ENCODE measurements at places on chromosomes 7 and 10.
A peak's percentile ranks its signal among the peaks of the same experiment; 100 is the strongest.

- DNase-seq = no peak
These were observed 99.6 kb downstream of the SVIL start for GRCh38 chr10:29535012-29535777.

DNA sequence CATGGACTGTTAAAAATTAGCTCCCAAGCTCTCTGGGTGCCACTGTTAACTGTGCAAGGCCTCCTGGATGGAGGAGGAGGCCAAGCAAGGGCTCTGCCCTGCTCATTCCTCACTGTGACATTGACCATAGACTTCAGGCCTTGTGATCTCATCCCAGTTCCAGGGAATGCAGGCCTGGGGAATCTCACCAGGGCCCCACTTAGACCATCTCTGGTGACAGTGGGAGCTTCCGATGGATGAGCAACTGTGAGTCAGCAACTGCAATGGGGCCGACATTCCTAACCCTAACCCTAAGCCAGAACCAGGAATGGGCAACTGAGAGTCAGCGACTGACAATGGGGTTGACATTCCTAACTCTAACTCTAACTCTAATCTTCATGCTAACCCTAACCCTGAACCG, 50.4 kb upstream of the MSMB start:
- DNase-seq = no peak

DNA sequence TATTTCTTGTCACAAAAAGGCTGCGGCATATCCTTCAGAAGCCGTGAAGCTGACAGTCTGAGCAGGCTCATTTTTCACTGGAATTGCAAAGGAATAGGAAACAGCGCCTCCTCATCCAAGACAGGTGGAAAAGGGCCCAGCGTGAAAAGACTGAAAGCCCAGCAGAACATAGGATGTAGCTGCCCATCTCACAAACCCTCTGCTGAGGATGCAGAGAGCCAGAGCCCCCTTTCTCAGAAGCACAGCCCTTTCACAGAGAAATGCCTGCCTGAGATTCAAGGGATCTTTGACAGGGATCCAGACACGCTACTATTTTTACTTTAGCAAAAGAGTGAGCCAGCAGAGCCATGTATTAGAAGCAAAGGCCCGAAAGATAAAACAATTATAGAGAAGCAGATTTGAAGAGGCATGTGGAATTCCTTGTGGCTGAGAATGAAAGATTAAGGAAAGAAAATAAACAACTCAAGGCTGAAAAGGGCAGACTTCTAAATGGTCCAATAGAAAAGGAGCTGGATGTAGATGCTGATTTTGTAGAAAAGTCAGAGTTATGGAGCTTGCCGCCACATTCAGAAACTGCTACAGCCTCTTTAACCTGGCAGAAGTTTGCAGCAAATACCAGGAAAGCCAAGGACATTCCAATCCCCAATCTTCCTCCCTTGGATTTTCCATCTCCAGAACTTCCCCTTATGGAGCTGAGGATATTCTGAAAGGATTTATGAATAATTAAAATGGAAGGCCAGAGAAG, 36.9 kb downstream of the GDI2 start:
- no peak for DNase-seq

GRCh38 chr7:22578007-22578733, 78.2 kb upstream of the STEAP1B start:
- no peak for DNase-seq

- DNase-seq = no peak
These were observed 15.5 kb upstream of the DNAJB12 start for GRCh38 chr10:72370201-72370722.

GRCh38 chr7:1886361-1887064, 216.4 kb downstream of the ELFN1 start:
- DNase-seq = no peak

DNA sequence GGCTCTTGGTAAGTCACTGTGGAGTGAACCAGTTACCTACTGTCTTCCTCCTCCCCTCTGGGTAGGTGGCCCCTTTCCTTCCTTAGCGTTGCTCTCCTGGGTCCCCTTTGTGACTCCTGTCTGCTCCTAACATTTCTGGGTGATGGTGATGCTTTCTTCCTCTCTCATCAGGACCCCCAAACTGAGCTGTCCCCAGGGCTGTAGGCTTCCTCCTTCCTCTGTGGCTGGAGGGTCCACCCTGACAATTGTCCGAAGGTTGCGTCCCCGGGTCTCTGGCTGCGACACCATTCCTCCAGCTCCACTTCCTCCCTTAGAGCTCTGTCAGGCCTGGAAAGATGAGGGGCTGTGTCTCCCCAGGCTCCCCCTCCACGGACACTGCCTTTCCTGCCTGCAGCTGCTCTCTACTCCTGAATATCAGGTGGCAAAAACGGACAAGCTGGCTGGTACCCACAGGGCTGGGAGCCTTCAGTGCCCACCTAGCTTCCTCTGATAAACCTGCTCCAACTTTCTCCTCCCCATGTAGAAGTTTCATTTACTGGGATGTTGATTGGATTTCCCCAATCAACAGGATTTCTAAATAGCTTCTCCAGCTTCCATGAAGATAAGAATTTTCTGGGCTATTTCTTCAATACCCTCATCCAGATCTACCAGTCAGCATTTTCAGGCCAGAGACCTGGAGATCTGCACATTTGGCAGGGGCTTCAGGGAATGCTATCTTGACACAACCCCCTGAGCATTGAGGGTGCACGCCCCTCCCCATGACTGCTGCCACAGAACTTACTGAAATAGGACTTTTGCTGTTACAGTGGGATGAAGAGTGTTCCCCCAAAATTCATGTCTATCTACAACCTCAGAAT, 506.5 kb downstream of the TCERG1L start:
- no peak for DNase-seq

GRCh38 chr7:1223196-1223981, 9.3 kb upstream of the UNCX start:
- no peak for DNase-seq

GRCh38 chr10:48671914-48672595, 12.6 kb upstream of the WDFY4 start:
- no peak for DNase-seq

GRCh38 chr7:83429493-83429892, 219.4 kb downstream of the SEMA3E start:
- no peak for DNase-seq

DNA sequence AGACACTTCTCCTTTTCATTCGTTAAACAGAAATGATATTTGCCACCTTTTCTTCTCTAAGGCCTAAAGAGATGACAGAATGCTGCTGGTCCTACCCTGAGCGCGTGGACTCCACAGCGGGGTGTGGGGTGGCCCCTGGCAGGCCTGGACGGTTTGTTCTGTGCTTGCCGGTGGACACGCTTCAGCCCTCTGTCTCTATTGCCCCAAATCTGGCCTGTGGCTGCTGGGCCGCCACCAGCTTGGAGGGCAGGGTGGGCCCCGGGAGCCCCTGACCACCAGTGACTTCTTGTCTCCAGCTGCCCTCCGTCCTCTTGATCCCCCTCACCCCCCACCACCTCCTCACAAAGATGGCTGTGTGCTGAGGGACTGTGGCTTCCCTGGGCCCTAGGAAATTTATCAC, 5.7 kb downstream of the CHST3 start:
- no peak for DNase-seq

DNA sequence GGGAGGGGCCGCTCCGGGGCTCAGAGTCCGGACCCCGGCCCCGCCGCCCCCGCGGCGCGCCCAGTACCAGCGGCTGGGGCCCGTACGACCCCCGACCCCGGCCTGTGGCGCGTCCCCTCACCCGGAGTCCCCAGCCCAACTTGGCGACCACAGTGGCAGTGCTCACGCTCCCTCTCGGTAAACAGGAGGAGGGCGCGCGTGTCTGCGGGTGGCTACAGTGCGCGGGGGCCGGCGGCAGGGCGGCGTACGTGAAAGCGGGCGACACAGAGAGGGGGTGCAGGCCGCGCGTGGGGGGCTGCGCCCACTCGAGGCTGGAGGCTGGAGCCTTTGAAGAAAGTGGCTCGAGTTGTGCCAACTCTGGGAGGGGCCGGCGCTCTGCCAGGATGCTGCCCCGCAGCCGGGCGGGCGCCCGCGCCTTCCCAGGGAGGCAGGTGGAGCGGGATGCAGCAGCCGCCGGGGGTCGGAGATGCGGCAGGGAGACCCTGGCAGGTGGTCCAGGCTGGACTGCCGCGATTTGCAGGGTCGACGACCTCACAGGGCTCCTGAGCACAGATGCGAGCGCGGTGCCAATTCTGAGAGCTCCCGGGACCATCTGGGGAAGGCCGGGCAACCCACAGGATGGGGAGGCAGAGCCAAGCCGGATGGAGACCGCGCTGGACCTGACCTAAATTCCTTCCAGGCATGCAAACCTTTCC, 655 bp downstream of the PTPRE start:
- DNase-seq = no peak

GRCh38 chr10:121734589-121735045, 136.4 kb upstream of the FGFR2 start:
- DNase-seq = peak; percentile 20

GRCh38 chr10:110434489-110435096, 63.1 kb upstream of the DUSP5 start:
- no peak for DNase-seq

- DNase-seq = no peak
These were observed 200.2 kb upstream of the SEMA3E start for GRCh38 chr7:83849131-83849530.

- DNase-seq = no peak
These were observed 177.3 kb downstream of the NSUN6 start for GRCh38 chr10:18474118-18474455.

GRCh38 chr10:132726194-132726593, 59.8 kb downstream of the NKX6-2 start:
- no peak for DNase-seq

DNA sequence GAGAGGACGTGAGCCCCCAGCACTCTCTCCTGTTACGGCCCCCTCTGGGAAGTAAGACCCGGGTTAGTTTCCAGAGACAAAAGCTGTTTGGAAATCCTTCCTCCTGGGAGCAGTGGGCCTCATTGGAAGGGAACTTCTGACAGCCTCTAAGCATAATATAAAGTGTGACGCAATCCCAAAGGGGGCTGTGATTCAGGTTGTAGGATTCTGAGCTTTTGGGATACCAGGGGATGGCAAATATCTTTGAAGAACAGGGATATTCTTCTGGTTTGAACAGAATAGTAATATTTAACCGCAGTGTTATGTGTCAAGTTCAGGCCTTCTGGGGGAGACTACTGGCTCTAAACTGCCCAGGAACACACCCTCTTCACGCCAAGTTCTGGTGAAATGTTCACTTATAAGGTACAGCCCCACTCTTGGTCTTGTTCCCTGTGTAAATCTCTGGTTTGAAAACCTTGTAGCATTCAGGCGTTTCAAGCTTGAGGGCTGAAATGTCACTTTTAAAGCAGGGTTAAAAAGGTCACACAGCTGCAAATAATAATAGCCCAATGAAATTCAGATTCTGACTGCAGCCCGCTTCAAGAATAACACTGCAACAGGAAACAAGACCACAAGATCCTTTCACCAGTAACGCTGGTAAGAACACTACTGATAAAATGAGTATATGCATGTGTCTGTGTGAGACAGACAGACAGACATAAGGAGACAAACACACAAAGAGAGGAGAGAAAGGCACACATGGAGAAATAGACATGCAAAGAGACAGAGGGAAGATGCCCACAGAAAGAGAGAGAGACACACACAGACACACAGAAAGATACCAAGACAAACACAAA, 69.0 kb downstream of the CREB5 start:
- no peak for DNase-seq

- no peak for DNase-seq
These were observed 18.8 kb downstream of the FRMPD2 start for GRCh38 chr10:48255722-48256121.

All from stimulated activated CD4-positive, alpha-beta T cell treated with anti-CD3 and anti-CD28 coated beads, Interleukin-12 subunit alpha, Interleukin-12 subunit beta, amount 100 ng/mL, for 48 hours (primary cell).